ENCODE measurements at places on chromosomes 12 and 14. TPM values are rescaled to one million over a fixed set of nuclear protein-coding genes. Genes with fewer than 3 reads are reported as not detected.
A peak's percentile ranks its signal among the peaks of the same experiment; 100 is the strongest.

- no peaks in the 10 kb centered on the region for H3K4me1 ChIP-seq
- no peak overlapping the region for H3K27ac ChIP-seq
- H3K27me3 ChIP-seq: no peaks in the 10 kb centered on the region
- no peak overlapping the region for H3K4me3 ChIP-seq
These were observed 5.2 kb downstream of the RNASE7 start for GRCh38 chr14:21047378-21047781.

GRCh38 chr14:69643430-69644200, 32.2 kb downstream of the SUSD6 start:
- H3K4me1 ChIP-seq: peaks cover 23% of the 10 kb centered on the region
- H3K27me3 ChIP-seq: no peaks in the 10 kb centered on the region
- peak overlapping the region; percentile 40 for H3K27ac ChIP-seq
- no peak for DNase-seq
- no peak overlapping the region for H3K4me3 ChIP-seq

DNA sequence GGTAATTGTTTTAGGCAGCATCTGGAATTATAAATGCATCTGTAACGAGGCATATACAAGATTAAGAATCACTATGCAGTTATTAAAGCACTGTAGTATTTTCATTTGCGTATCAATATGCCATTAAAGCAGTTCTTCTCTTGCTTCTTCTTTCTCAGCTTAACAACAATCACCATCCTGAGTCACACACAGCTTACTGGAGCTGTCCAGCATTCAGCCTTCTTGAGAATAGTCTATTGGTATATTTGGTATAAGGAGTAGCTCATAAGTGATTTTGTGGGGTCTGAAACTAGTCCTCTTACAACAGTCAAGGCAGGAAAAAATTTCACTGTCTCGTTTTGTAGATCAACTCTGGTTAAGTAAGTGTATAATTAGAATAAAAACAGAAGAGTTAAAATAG, 523.0 kb upstream of the FOXG1 start:
- DNase-seq: no peak
- no peaks in the 10 kb centered on the region for H3K27me3 ChIP-seq
- no peak overlapping the region for H3K27ac ChIP-seq
- no peaks in the 10 kb centered on the region for H3K36me3 ChIP-seq
- no peaks in the 10 kb centered on the region for H3K4me1 ChIP-seq
- H3K4me3 ChIP-seq: no peak overlapping the region

DNA sequence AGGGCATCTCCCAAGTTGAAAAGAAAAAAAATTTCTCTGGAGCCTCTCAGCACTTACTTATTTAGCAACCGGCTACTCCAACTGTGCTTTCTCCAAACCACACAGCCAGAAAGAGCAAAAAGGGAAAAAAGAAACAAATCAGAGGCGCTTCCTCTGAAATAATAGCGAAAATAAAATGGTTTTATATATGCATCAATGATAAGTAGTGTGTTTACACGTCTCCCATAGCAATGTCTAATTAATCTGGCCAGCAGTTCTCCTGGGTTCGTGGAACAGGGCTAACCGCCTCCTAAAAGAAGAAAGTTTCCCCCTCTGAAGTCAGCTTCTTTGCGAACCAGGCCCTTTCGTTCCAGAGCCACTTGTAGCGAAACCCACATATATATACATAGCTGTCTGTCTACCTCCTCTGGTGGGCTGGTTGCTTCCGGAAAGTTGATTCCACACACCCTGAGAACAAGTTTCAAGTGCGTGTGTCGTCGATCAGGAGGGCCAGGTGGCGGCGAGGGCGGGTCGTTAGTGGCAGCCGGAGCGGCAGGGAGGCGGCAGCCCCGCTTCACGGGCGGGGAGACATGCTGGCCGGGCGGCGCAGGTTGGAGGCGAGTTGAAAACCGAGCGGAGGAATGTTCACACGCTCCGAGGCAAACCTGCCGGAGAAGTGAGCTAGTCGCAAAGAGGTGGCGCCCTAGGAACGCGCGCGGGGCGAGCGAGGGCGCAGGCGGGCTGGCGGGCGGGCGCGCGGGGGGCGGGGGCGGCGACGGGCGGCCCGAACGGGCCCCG, 2.7 kb downstream of the PTHLH start:
- DNase-seq: peak; percentile 86
- H3K36me3 ChIP-seq: no peaks in the 10 kb centered on the region
- H3K4me1 ChIP-seq: peaks cover 31% of the 10 kb centered on the region
- H3K27me3 ChIP-seq: peaks cover 3% of the 10 kb centered on the region

The GCH1 gene
- 16.8 TPM for total RNA-seq

- no peaks in the 10 kb centered on the region for H3K27me3 ChIP-seq
- no peak overlapping the region for H3K4me3 ChIP-seq
- H3K36me3 ChIP-seq: no peaks in the 10 kb centered on the region
- H3K4me1 ChIP-seq: no peaks in the 10 kb centered on the region
These were observed 811.5 kb upstream of the SEL1L start for GRCh38 chr14:82345184-82345583.

DNA sequence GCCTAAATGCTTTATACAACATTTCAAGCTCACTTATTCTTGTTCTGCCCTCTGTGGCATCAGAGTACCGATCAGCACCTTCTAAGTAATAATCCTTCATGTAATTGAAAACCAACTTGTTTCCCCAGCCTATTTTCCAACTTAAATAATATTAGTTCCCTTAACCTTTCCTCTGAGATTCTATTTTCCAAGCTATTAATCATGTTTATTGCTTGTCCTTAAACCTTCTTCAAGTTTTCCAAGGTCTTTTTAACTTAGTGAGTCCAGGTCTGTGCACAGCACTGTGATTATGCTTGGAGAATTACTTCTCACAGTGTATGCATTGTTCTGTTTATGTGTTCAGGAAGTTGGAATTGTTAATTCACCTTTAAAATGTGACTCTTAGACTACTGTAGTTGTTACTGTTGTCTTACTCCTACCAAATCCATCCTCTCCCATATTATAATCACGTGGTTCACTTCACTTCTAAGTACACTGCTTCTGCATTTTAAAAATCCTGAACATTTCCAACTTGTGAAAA, 1039.3 kb upstream of the FOXG1 start:
- no peak for DNase-seq
- H3K27ac ChIP-seq: no peak overlapping the region
- H3K27me3 ChIP-seq: no peaks in the 10 kb centered on the region
- H3K36me3 ChIP-seq: no peaks in the 10 kb centered on the region

Data from Caco-2 (cell line).